ENCODE measurements at places on chromosomes 1 and 21.

DNA sequence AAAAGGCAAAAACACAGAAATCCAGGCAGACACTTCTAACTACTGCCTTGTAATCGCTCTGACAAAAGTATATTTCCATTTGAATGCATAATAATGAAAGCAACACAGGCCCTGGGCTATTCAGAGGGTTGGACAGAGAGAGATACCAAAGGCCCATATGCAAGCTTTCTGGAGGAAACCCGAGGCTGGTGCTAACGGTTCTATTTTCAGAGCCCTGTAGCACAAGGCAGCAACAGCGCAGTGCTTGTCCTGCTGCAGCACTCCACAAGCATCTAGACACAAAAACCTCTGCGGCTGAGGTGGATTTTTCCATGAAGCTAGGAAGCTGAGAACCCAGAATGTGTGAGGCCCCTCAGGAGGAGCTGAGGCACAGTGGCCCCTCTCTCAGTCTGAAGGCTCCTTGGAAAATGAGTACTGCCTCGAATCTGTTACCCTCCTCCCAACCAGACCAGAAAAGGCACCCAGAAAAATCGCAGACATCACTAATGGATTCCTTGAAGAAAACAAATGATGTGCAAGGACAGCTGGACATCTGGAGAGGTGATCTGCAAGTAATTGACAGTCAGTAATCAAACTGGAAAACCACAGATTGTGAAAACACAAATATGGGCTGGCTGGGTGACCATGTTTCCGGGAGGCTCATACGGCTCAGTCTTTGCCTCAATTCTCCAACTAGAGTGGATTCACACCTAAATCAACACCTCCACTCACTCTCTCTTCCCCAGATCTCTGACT is 54.0 kb downstream of the COLGALT2 start:
- DNase-seq: no peak

DNA sequence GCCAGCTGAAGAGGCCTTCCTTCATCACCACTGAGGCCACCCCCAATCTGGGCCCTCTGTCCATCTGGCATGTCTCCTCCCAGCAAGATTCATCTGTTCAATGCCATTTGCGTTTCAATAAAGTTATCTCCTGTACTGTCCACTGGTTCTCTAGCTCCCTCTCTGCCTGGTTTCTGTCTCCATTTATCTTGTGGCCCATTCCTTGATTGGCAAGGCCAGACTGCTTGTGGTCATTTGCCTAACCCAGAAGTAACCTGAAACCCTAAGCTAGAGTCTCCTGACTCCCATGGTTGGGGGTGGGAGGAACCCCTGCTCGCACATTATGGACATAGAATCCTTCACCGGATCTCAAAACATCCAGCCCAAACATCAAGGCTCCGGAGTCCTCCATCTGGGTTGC is 2.1 kb upstream of the IPO9 start:
- no peak for DNase-seq

DNA sequence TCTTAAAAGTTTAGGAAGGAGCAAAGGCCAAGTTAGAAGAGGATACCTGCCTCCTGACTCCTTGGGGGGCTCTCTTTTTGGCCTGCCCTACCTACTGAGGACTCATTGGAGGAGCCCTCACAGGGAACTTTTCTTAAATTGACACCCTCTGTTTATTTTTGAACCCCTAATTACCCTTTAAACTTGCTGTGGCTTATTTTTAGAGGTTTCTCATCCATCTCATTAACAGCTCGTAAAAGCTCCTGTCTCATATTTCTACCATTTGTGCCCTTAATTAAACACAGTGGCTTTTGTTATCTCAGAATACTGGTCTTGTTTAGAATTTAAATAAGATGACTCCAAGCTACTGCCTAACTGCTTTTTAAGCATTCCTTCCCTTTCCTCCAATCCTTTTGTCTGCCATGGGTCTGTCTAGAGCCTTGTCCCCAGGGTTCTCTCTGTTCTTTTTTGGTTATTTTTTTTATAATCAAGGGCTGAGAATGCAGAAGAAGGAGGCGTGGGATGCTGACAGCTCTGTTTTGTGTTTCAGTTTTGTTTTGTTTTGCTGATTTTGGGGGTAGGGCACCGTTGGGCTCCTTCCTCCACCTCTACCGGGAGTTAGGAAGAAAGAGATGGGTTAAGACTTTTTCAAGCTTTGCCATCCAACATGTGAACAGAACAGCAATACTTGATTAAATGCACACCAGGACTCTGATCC is 78.0 kb downstream of the SYT6 start:
- no peak for DNase-seq

DNA sequence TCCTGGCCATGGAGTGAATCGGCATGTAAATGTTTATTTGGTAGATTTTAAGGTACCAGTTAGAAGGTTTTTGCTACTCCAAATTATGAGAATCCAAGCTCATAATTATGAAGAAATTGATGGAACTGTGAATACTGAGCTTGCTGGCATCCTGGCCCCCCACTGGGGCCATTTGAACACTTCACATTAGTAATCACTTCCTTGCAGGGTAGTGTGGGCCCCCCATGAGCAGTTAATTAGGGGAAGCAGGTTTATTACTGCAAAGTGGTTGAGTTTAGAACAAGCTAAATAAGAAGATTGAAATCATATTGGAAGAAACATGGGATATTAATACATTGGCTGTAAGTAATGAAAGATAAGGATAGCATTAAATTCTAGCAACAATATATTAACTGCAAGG is 86.7 kb downstream of the S1PR1 start:
- no peak for DNase-seq

GRCh38 chr21:27315373-27315772 is 348.5 kb upstream of the ADAMTS5 start:
- no peak for DNase-seq

DNA sequence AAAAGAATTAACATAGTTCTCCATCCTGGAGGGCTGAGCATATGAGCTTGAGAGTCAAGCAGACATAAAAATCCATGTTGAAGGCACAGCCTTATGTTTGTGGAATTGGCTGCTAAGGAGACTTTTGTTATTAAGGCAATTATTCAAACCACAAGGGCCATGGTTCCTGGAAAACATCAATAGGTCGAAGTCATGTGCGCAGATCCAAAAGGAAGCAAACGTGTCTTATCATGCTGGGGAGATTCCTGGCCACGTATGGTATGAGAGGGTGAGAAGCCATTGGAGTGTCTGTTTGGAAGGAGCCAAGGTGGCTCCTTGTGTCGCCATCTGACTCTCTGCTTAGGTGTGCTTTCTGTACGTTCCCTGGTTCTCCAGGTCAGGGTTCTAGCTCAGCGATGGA is 61.8 kb upstream of the COA6 start:
- DNase-seq: no peak

GRCh38 chr1:183092350-183092749 is 69.1 kb downstream of the LAMC1 start:
- no peak for DNase-seq

DNA sequence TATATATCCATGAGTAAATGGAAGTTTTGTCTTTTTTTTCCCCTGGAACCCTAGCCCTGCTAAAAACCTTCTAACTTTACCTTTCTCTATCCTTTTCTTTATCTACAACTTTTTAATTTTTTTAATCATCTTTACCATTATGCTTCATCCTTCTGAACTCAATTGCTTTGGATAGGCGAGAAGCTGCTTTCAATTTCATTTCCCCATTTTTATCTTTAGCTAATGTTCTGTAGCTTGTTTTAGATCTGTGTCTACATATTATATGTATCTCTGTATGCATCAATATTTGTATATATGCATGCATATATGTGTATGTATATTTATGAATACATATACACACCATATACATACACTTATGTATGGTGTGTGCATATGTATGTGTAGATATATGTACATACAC is 57.4 kb downstream of the PTPRC start:
- DNase-seq: no peak
